Left hindlimb (tissue), 1 donor: ENCODE measurements at places on chromosomes 6 and 20.
A peak's percentile ranks its signal among the peaks of the same experiment; 100 is the strongest.

DNA sequence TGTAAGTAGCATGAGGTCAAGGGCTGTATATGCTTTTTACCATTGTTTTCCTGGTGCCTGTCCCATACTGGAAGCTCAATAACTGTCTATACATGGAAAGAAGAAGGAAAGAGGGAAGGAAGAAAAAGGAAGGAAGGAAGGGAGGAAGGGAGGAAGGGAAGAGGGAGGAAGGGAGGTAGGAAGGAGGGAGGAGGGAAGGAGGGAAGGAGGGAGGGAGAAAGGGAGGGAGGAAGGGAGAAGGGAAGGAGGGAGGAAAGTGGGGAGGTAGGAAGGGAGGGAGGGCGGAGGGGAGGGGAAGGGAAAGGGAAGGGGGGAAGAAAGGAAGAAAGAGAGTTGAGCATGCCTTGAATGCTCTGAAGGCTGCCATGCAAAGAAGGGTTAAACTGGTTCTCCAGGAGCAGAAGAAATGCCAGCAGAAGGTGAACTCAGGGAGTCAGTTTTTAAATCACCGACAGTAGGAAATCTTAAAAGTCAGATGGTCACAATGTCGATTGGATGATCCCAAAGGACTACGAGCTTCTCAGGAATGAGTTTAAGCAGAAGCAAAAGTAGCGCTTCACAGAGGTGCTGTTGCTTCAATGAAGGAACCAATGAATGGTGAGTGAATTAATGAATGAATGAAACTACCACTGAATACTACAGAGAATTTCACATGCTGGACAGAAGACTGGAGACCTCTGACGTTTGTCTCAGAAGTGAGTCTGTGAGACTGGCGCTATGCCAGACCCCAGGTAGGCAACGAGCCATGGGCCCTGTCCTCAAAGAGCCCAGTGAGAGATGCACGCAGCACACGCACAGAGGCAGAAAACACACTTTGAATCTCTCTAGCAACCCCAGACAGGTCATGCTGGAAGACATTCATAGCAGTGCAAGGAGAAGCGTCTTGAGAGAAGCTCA lies 117.6 kb downstream of the MRPL14 start:
- DNase-seq, result peak; percentile 47

DNA sequence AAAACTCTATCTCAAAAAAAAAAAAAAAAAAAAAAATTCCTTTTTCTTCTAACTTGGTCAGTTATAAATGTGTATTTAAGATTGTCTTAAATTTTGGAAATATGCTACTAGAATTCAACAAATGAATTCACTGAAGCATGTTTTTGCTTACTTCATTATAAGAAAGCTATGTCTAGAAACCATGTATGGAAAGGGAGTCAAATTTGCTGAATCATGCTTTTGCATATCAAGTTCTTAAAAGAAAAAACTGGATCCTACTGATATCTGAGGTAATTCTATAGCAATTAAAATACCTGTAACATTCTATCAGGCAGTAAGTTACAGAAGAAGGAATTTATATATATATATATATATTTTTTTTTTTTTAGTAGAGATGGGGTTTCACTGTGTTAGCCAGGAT lies 27.7 kb downstream of the AKIRIN2 start:
- DNase-seq, result no peak

DNA sequence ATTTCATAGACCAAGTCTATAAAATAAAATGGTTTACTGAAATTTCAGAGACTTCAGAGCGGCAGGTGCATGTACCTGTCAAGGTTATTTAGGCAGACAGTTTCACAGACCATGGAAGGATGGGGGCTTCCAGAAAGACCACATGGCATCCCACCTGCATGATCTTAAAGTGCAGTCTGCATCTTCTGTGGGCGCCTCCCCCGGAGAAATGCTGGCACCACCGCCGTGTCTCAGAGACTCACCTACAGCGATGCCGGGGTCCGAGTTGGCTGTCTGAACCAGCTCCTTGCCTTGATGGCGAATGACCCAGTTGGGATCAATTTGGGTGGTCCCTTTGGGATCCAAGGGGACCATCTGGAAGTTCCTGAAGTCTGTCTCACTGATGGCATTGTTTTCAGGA lies 30.6 kb downstream of the THBS2 start:
- DNase-seq, result no peak

DNA sequence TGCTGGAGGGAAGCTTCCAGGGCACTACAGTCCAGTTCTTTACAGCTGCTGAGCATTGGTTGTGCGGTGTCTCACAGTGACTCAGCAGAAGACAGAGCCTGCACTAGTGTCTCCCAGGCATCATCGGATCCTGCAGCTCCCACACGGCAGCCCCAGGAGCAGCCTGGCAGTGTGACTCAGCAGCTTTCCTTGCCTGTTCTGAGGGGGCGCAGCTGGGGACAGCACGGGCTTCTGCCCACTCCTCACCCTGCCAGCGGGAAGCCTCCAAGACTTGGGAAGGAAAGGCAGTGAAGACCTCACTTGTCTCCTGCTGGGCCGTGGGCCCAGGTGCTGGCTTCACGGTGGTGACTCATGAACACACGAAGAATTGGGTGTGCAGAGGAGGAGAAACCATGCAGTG lies 165.4 kb downstream of the SYNDIG1 start:
- DNase-seq, result no peak

GRCh38 chr20:36493051-36493800 lies 48.1 kb upstream of the MYL9 start:
- no peak for DNase-seq

- no peak for DNase-seq
Measured at GRCh38 chr20:49899541-49900383, 15.6 kb downstream of the SPATA2 start.

- no peak for DNase-seq
Measured at GRCh38 chr6:38755207-38755606, 40.1 kb downstream of the DNAH8 start.

DNA sequence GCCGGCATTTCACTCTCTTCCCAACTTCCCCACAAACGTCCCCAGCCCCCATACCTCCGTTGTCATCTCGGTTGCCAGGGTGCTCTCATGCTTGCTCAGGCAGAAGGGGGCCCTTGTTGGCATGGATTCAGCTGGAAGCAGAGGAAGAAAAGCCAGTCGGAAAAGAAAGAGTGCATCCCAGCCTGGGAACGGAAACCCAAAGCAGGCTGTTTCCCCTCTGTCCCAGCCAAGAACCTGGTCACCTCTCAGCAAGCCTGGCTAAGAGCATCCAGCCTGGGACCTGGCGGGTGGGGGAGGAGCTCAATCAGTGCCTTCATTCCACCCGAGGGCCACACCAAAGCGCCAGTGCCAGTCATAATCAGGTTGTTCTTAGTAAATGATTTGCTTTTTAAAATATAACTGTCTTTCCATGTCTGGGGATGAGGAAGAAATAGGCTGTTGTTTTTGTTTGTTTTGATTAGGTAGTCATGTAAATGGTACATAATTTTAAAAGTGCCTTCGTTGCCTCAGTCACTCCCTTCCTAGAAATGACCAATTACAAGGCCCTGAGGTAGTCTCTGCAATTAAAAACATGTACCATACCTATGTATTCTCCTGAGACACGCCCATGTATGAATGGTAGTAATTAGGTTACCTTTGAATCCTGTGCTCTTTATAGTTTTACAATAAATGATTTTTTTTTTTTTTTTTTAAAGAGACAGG lies 21.1 kb downstream of the CHMP4B start:
- peak; percentile 61 for DNase-seq

GRCh38 chr20:48460681-48461080 lies 367.1 kb downstream of the PREX1 start:
- no peak for DNase-seq

- DNase-seq, result no peak
Measured at GRCh38 chr6:130467146-130468050, 101.6 kb downstream of the TMEM200A start.

DNA sequence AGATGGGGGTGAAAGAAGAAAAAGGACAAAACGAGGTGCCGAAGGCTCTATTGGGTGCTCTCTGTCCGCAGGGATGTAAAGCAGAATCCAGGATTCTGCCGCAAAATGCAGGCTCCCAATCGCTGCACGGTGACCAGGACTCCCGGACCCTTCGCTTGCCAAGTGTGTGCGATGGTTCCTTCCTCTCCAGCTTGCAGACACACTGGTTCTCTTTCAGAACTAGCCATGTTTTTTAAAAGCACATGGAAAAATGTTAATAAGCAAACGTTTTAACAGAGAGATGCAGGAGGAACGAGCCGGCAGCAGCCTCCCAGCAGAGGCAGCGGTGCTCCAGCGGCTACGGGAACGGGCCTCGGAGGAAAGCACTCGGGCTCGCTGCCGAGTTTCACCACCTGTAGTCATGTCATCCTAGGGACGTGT lies 59.6 kb downstream of the ZNF831 start:
- DNase-seq, result peak; percentile 55

DNA sequence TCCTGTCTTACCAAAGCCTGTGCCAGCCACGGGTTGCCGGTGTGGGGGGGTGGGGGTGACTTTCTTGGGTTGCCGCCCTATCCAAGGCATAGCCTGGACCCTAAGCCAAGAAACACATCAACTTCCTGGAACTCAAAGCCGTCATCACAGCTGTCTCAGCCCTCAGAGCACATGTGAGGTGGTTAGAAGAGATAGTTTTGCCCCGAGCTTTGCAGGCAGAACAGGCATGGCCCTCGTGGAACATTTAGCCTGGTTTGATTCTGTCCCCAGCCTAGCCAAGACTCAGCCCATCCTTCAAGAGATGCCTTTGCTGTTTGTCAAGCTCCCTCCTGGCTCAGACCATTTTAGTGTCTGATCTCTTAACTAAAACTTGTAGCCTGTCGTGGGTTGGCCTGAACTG lies 64.9 kb downstream of the RREB1 start:
- DNase-seq, result peak; percentile 50

GRCh38 chr20:6599876-6600735 lies 167.4 kb upstream of the BMP2 start:
- DNase-seq, result no peak

DNA sequence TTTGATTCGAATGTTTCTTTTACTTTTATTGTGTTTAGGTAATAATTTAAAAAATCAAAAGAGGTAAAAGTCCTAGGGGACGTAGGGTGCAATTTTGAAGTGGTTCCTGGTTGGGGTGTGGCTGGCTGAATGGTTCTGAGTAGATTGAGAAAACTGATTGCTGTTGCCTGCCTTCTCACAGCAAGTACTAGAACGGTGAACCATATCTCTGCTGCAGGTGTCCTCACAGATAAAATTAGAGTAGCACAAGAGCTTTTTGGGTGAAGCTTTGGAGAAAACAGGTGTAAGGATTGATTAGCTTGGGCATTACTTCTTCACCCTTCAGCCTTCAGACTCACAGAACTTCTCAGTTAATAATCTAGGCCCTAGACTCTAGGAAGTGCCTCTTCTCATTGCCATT lies 19.8 kb upstream of the GJA10 start:
- no peak for DNase-seq

DNA sequence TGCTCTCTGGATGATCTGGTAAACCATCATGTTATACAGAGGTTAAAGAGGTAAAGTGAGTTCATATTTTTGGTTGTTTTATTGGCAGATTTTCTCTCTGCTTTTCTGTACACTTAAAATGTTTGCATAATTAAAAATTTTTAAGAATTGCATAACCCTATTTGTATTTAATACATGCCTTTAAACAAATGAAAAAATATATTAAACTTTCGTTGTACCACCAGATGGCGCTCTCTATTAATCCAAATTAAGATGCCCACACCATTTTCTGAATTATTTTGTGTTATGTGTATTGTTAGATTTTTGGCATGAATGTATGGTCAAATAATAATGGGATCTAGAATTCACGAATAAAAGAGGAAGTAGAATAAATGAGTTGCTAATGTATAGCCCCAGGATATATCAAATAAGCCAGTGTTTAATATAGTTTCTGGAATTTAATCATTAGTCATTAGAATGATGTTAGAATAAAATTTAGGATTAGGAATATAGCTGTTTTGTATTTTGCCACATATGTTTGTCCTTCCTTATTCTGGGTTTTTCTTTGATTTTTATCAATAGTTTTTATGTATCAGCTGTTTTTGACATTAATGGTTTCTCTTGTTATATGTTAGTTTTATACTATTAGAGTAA lies 38.9 kb downstream of the SMAP1 start:
- no peak for DNase-seq

GRCh38 chr20:24969186-24970029 lies 20.3 kb downstream of the CST7 start:
- DNase-seq, result no peak

DNA sequence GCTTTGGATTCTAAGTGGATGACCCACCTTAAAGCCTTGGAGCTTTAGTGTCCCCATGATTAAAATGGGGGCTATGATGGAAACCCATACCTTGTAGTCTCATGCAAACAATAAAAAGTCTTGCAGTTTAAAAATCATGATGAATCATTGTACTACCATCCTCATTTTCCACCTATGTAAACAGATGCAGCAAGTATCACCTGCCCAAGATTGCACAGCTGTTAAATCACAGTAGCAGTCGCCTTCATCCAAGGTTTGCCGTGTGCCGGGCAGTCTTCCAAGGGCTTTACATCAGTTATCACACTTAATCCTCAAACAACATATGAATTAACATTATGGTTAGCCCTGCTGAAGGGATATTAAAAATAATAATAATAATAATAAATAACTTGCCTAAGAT lies 210.3 kb downstream of the FOXA2 start:
- no peak for DNase-seq

DNA sequence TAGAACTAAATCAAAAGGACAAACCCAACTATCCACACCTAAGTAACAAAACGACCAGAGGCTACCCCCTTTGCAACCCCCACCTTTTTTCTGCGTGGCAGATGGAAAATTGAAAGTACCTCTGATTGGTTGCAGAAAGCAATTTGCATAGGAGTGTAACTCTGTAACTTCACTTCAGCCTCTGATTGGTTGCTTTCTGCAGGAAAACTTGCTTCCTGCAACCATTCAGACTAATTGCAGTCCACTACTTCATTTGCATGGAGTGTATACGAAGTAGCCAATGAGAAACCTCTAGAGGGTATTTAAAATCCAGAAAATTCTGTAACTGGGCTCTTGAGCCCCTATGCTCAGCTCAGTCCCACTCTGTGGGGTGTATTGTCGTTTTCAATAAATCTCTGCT lies 129.1 kb upstream of the OLIG3 start:
- no peak for DNase-seq

- no peak for DNase-seq
Measured at GRCh38 chr6:101000341-101000740, 119.2 kb upstream of the ASCC3 start.

- no peak for DNase-seq
Measured at GRCh38 chr6:16972535-16972934, 129.3 kb upstream of the STMND1 start.

GRCh38 chr6:70377372-70377771 lies 35.9 kb upstream of the FAM135A start:
- no peak for DNase-seq

DNA sequence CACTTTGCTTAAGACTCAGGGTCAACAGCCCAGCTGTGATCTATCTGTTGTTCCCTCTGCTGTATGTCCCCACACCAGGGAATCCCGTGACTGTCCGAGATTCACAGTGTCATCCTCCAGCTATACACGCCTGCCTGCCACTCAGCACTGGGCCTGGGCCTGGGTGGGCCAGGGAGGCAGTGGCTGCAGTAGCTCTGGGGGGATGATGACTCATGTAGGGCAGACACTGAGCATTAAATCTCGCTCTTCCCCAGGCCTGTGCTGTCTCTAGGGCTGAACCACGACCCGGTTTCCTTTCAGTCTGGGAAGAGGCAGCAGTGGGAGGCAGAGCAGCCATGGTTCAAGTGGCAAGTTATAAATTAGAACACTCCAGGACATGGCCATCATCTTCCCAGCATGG lies 173.9 kb downstream of the LRFN2 start:
- DNase-seq, result no peak

GRCh38 chr6:109178921-109179320 lies 83.6 kb downstream of the CEP57L1 start:
- DNase-seq, result no peak
